ENCODE measurements at places on chromosomes 6 and 20.

GRCh38 chr20:55488593-55488992, 516.7 kb downstream of the CBLN4 start:
- DNase-seq = no peak

- DNase-seq = no peak
Measured at GRCh38 chr6:169234634-169235033, 19.0 kb downstream of the THBS2 start.

DNA sequence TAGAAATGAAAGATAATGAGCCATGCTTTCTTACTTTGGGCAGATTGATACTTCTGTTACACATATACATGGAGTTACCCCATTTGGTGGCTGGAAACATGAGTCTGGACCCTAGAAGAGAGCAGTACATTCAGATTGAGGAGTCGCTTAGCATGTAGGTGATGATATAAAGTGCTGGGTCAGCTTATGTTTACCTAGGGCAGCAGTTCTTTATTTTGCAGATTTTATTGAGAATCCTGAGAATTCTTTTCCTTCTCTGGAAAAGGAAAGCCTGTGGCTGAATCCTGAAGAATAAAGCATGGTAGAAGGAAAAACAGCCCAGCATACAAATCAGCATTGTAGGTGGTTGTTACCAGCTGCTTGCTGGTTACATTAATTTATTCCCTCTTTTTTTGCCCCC, 91.2 kb downstream of the SMAP1 start:
- DNase-seq = no peak

DNA sequence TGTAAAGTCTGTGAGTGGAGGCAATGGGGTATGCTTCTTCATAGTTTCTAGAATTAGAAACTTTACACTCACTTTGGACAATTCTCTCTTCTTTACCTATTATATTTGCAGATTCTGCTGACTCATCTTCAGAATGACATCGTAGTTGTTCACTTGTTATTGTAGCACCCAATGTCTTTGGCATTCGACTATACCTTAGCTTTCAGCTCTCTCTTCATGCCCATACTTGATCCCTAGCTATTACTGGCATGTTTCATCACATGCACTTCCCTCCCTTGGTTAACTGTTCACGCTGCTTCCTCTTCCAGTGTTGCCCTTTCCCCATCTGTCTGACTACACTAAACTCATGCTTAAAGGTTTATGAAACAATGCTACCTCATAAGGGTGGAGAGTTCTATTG, 298.1 kb upstream of the TCF21 start:
- DNase-seq = no peak

- DNase-seq = no peak
Measured at GRCh38 chr20:38337561-38338140, 8.6 kb upstream of the LBP start.

DNA sequence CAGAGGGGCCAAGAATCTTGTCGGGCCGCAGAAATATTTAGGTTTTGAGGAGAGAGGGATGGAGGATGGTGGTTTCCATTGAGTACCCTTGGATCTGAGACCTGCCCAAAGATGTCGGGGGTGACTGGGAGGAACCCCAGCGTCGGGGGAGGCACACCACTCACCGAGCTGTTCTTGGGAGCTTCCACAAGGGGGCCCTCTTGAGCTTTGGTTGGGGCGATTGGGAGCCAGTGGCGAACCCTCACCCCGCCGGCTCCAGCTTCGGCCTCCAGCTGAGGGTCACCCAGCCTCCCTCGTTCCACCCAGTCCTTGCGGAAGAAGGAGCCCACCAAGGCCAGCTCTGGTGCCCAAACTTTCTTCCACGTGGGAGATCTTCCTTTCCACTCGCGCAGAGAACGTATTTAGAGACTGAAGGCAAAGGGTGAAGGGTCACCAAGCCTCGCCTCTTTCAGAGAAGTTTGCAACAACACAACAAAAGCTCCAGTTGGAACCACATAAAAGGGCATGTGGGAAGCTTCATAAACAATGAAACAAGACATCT, 33.6 kb downstream of the APCDD1L start:
- no peak for DNase-seq

DNA sequence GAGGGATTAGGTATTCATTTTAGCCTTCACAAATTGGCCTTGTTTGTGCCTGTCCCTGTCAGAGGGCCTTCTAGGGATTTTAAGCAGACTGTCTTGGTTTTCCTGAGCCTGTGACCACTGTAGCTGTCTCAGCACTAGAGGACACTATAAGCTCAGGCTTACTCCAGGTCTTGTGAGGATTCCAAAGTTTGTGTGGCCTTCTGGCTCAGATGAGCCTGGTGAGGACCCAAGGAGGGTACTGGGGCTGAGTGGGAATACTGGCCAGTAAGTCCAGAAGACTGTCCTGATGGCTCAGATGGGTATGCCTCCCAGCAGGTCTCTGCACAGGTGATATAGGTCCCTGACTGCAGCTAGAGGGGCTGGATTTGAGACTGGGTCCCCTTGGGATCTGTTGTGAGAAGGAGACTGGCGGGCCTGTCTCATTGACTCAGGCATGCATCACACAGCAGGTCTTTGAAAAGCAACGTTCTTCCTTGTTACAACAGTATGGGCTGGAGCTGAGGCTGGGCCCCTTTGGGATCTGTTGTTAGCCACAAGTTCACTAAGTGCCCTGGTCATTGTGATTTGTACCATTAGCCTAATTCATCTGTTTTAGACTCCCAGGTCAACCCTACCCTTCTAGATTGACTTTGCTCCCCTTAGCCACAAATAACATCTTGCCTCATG, 26.3 kb upstream of the TFB1M start:
- no peak for DNase-seq

DNA sequence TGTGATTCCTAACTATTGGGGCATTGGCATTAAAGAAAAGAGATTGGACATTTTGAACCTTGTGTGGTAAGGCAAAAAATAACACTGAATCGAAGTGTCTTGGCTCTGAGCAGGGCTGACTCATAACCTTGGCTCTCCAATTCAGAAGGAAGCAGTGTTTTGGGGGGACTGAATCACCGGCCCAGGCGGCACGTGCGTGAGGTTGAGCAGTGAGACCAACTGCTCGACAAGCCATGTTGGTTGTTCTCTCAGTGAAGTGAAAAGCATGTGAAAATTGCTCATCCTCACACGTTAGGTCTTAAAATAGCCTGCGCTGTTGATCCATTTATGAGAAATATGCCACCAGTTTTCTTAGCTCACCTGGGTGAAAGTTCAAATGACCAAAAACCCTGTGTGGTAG, 137.8 kb upstream of the SPACA1 start:
- no peak for DNase-seq

DNA sequence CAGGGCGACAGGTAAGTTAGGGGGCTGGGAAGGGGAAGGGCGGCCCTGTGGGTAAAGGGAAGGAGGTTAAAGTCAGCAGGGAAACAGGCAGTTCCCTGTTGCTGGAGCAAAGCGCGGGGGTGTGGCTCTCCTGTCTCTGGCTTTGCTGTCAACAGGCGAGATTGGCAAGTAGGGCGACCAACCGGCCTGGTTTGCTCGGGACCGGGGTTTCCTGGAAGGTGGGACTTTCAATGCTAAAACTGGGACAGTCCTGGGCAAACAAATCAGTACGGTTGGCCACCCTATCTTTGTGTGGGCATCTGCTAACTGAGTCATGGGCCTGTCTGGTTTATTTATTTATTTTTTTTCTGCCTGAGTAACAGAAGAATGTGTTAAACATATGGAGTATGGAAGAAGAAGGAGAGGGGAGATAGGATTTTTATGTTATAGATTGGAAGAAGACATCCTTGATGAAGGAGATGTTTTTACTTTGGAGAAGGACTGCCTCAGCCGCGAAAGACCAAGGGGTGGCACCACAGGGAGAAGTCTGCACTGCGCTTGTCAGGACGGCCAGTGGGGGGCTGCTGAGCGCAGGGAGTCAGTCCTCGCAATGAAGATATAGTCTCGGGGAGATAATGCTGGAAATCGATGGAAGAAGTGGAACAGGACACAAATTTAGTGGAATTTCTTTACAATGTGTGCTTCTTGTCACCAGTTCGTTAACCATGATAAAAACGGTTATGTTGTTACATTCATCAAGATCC, 43.4 kb upstream of the ESR1 start:
- no peak for DNase-seq

DNA sequence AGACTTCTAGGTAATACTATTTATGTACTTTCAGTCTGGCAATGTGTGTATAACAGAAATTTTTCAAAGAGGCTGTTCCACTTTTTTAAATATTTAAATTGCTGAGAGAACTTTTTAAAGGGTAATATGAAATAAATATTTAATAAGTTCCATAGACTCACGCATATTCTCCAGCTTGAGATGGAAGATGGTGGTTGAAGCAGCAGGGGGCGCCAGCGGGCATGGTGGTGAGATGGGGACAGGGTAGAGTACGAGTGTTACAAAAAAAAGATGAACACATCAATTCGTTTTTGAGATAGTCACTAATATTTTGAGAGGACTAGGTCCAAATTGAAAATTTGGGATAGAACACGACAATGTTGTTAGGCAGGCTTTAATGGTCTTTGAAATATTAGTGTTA, 68.4 kb downstream of the RSPO3 start:
- no peak for DNase-seq

GRCh38 chr6:52590152-52590891, 13.5 kb upstream of the TRAM2 start:
- peak; percentile 33 for DNase-seq

DNA sequence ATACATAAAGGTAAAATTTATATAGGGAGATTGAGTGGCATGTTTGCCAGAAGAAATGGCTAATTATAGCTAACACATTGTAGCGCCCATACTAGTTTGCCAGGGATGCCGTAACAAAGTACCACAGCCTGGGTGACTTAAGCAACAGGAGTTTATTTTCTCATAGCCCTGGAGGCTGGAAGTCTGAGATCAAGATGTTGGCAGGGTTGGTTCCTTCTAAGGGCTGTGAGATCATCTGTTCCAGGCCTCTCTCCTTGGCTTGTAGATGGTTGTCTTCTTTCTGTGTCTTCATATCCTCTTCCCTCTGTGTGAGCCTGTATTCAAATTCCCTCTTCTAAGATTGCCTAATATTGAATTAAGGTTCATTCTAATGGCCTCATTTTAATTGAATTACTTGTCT, 417.5 kb upstream of the OPRM1 start:
- no peak for DNase-seq

Data from NCI-H345 (cell line).